NCI-H748 treated with DMSO at 0.1 percent for 48 hours (cell line): ENCODE measurements at places on chromosomes 2 and 18.

DNA sequence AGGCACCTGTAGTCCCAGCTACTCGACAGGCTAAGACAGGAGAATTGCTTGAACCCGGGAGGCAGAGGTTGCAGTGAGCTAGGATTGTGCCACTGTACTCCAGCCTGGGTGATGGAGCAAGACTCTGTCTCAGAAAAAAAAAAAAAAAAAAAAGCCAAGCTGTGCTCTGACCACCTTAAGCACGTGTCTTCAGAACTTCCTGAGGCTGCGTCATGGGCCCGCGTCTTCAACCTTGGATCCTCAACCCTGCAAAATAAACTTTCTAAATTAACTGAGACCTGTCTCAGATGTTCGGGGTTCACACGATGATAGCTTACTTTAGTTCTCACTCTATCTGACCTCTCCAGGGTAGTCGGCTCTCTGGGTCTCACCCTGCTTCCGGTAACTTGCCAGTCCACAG is 65.8 kb upstream of the CABLES1 start:
- no peak for DNase-seq

DNA sequence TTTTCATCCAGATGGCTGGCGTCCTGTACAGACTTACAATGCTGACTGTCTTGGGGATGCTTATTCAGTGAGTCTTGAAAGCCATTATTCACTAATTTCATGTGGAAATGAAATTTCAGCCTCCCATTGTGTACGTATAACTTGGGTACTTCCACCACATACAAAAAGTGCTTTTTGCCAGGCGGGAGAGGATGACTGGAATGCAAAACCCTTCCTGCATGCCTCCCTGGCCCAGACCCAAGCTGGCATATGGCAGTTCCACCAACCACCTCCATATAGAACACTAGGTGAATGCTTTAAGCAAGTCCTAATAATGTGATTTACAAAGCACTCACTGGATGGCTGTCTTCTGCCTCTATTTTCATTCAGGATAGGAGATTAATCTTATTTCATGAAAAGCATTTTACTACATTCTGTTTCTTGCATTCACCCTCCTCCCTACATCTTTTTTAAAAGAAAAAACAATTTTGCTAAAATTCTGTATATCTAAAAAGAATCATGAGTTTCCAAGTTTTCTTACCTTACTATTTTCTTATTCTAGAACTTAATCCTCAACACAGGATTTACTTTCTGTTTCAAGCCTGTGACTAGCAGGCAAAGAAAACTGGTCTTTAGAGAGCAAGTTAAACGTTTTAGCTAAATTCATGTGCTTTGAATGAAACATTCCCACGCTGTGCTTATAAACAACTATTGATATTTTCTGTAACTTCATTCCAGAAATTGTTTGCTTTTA is 327.6 kb downstream of the NCKAP5 start:
- no peak for DNase-seq

- no peak for DNase-seq
Measured at GRCh38 chr18:41396861-41397260, 558.2 kb upstream of the PIK3C3 start.

GRCh38 chr2:241496904-241497877 is 11.2 kb downstream of the STK25 start:
- peak; percentile 10 for DNase-seq

DNA sequence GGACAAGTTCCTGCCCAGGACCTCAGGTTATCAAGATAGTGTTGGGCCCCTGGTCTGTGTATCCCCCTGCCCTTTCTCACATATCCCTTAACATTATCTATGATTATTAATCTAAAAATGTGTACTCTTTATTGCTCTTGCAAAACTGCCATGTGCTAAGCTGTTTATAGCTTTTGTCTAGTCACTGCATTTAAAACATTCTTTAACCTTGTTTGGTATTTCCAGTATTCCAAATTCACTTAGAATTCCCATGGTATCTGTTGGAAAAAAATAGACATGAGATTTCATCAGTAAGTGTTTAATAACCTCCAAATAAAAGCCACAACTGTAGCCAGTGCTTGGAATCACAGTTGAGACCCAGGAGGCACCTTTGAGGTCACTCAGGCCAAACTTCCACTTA is 16.2 kb upstream of the GLS start:
- no peak for DNase-seq

DNA sequence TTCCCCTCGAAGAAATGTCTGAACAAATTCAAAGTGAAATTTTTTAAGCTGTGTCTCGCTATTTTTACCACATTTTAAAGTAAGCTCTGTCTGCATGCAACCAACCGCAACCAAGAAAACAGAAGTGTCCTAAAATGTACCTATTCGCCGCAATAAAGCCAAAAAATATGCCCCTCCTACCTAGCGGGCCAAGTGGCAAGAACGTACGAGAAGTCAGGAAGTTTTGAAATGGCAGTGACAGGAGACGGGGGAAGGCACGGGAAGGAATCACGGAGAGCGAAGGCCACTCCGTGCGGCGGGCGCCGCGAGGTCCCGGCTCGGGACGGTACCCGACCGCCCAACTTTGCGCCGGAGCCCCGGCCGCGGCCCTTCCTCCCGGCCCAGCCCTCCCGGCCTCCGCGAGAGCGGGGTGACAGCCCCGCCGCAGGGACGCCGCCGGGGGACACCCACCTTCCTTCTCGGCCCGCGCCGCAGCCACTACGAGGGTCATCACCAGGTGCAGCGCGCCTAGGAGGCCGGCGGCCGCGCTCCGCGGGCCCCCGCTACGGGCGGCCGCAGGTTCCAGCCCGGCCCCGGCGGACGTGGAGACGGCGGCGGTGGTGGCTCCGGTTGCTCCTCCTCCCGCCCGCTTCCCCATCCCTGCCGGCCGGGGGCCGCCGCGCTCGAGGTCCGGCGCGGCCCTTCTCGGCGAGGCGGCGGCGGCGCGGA is 568 bp downstream of the TMEM131 start:
- DNase-seq, result no peak

DNA sequence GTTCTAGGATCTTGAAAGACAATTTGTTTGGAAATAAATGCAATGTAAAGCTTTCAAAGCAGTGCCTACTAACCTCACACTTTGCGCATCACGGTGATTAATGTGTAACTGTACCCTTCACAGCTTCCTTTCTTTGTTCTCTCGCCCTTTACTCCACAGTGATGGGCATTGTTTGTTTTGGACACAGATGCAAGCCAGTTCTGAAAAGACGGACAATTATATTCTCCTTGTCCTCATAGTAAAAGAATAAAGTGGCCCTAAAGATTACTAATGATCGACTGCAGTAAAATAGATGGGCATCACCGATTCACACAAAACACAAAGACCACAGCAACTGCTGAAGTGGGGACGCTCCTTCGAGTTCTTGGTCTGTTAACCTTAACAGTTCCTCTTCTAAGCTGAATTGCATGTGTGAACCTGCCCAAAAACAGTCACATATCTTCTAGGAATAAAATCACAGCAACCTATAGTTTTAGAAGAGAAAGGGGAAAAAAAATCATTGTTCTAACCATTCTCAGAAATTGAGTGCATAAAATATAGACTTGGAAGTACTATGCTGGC is 7.7 kb downstream of the L3MBTL4 start:
- DNase-seq, result peak; percentile 93

- DNase-seq, result no peak
Measured at GRCh38 chr18:63236921-63237846, 82.4 kb downstream of the BCL2 start.

- DNase-seq, result no peak
Measured at GRCh38 chr2:201628545-201628944, 14.8 kb downstream of the TMEM237 start.

GRCh38 chr18:37445836-37446235 is 119.8 kb downstream of the CELF4 start:
- no peak for DNase-seq

DNA sequence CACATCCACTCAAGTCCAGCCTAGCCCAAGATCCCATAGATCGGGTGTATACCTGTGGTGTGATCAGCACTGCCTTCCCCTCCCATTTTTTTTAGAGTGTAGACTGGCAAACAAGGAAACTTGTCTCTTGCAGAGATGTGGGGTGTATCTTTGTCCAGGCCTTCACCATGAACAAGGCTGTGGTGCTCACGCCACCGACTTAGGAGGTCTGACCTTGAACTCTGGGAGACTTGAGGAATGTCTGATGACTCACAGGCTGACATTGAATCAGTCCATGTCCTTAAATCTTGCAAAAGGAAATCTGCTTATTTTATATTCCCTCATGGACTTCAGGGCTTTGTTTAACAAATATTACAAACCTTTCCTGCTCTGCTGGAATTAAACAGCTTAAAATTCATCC is 4.5 kb upstream of the CTIF start:
- no peak for DNase-seq

GRCh38 chr2:3737128-3737527 is 33.8 kb downstream of the DCDC2C start:
- no peak for DNase-seq

DNA sequence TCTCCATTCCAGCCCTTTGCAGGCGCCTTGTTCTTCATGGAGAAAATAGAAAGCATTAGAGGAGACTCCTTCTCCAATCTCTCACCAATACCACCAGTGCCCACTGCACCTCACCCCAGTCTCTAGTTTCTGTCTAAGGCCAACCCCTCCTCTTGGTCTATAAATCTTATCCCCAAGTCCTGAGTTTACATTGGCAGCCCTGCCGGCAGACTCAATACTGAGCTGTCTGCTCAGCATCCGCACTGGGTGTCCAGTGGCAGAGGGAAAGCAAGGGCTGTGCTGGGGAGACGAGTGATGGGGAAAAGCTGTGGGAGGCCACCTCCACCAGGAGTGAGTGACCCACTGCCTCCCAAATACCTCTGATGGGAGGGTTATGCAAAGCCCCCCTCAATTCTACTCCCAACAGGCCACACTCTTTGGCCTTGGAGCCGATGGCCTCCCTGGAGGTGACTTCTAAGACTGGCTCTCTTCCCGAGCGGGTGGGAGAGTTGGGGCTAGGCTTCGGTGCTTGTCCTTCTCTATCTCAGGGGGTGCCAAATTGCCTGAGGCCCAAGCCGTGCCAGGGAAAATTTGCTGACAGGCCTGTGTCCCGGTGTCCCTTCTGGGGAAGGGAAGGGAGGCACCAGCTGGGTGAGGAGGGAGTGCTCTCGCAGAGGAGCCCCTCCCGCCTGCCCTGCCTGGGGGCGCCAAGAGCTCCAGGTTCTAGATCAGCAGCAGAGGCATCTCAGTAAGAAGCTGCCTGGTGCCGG is 165.2 kb upstream of the MSH6 start:
- DNase-seq, result no peak

DNA sequence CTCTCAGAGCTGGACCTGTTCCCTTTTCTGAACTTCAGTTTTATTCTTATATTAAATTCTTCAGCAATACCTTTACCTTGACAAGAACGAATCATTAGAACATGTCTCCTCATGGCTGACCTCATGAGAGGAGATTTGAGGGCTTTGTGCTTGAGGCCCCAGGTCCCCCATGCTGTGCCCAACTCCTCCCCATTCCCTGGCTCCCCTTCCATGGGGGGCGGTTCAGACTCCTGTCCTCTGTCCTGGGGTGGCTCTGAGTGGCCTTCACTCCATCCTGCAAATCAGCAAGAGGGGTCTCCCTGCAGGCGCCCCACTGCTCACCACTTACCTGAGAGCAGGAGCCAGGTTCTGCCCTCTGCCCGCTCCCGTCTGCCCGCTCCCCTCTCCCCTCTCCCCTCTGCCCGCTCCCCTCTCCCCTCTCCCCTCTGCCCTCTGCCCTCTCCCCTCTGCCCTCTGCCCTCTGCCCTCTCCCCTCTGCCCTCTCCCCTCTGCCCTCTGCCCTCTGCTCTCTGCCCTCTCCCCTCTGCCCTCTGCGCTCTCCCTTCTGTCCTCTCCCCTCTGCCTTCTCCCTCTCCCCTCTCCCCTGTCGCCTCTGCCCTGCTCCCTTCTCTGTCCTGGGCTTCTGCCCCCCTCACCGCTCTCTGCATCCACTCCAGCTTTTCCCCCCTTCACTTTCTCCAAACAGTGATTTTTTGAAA is 98.7 kb upstream of the ALKAL2 start:
- DNase-seq, result no peak

GRCh38 chr2:84816426-84817026 is 64.4 kb downstream of the TRABD2A start:
- DNase-seq, result no peak

DNA sequence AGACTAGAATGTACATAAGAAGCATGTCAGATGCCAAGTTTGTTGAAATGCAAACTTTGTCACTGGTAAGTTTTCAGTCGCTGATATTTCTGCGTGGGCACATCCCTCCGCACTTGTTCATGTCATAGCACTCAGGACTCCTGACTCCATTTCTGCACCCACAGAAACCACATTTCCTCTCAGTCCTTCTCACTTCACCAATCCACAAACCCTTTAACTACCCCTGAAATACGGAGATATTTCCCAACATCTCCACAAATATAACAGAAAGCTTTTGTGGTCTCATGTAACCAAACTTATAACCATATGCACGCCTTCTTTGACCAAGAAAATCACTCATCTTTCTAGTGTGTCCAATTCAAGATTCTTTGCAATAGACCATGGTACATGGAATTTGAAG is 276.9 kb upstream of the ERBB4 start:
- DNase-seq, result no peak

DNA sequence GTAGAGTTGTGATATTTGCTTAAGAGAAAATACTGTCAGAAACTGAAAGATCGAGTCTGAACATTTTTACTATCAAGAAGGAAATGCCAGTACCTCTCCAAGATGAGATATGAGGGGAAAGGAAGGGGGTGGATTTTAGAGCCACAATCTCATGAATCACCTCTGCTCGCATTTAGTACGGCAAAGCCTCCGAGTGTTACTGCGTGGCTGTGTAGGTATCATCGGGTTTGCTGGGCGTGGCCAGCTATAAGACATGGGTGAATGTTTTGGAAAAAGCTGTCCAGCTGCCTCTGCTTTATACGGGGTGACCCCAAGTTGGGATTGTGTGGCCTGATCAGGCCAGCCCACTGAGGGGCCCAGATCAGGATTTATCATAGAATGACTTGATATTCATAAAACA is 826.4 kb downstream of the SOCS6 start:
- peak; percentile 88 for DNase-seq

DNA sequence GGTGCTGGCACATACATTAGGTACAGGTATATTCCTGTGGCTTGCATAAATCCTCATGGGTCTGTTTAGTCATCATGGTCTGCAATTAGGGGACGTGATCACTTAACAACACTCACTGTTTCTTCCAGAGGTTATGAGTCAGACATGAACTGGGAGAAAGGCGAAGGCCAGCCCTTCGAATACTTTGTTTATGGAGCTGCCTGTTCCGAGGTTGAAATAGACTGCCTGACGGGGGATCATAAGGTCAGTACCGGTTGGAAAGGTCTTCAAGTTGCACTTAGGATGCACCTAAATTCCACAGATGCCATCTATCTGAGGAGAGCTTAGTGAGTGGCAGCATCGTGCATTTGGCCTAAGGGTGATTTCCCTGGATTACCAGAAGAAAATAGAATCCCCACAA is 76.9 kb downstream of the AOX1 start:
- no peak for DNase-seq

- DNase-seq, result no peak
Measured at GRCh38 chr2:98894331-98895000, 41.6 kb downstream of the CRACDL start.
